NCI-H526 (cell line): ENCODE measurements at places on chromosomes 6 and 20.
A peak's percentile ranks its signal among the peaks of the same experiment; 100 is the strongest.

GRCh38 chr6:14804785-14805210, 441.1 kb upstream of the JARID2 start:
- DNase-seq, result no peak

DNA sequence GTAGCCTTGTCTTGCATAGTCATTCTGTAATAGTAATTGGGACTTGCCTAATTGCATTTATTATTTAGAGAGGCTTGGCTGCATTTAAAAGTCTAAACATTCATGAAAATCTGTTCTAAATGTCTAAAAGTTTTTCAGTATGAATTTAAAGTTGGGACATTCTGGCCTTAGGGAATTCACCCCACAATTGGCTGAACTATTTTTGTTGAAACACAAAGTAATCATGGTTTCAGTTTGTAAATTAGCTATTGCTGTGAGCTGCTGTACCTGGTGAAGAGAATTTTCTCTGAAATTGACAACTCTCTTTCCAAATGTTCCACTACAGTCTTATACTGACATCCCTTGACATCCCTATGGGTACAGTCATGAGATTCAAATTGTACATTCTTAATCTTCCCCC, 253.0 kb downstream of the FARS2 start:
- DNase-seq, result no peak

DNA sequence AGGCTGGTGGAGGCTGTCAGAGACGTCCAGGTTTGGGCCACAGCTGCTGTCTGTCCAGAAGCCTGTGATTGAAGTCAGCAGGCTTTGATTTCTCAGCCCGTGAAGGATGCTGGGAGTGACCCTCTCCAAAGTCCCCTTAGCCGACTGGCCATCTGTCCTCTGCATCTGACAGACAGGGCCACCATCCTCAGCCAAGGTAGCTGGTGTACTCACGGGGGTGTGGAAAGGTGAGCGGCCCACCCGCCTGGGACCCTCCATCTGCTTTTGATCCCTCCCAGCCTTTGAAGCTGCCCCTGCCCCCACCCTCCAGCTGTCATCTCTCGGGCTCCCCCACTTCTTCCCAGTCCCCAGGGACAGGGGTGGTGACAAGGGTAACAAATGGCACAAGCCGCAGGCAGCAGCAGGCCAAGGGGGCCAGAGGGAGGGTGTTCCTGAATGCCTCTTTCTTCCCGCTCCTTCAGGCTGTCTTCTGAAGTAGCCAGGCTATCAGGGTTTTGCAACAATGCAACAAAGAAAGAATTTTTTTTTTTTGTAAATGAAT, 84.4 kb downstream of the EYA2 start:
- DNase-seq, result no peak

- no peak for DNase-seq
These were observed 138.0 kb upstream of the EEF1E1 start for GRCh38 chr6:8240301-8240700.

DNA sequence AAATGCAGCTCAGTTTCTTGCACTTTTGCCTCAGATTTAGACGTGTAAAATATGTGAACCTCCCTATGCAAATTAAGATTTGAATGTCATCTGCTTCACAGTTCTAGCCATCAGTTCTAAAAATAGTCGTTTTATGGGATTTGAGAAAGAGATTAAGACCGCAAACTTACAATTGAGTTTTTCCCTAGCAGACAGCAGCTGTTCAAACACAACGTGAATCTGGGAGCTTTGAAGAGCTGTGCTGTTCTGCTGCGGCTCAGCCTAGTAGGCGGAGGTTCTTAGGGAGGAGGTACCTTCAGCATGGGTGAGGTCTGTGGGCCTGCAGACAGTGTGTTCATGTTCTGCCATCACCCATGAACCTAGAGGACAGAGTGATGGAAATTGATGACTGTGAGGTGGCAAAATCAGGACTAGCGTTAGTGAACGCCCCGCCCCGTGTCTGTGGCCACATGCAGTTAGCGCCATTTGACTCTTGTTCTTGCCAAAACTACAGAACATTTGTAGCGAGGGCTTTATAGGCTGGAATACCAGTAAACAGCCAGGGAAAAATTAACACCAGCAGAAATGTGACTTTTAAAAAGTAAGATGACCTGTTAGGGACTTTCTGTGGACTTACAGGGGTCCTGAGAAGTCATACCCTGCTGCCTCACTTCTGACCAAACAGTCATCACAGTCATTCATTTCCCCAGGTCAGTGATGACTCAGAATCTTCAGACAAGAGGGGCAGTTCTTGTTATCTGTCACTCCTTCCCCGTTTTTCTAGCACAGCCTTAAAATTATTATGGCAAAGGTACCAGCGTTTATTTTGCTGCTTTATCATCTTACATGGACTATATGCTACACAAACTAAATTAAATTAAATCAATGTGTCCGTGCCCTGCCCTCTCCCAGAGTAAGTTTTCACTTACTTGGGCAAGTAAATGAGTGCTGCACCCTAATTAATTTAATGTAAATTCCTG, 84.3 kb upstream of the TMEM181 start:
- peak; percentile 94 for DNase-seq

DNA sequence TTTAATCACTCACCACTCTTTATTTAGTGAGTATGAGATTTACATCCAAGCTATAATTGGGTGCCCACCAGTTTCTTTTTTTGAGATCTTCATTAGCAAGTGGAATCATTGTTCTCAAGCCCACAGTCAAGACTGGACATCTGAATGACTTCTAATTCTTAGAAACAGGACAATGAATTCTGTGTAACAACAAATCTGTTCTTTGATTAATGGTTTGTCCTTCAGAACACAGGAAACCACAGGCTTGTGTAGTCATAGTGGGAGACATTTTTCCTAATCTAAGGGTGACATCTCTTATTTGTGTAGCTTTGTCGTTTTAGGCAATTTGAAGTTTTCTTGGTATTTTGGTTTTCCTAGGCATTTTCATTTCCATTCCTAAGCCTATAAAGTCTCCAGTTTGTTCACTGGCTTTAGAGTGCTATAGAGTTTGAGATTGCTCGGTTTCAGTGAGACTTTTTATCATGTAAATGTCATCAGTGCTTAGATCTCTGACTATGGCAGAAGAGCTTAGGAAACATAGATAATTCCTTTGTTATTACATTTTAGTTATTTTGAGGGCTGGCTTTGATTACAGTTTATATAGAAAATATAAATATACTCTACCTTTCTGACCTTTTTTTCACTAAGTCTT, 903.9 kb upstream of the MAP3K7 start:
- no peak for DNase-seq

DNA sequence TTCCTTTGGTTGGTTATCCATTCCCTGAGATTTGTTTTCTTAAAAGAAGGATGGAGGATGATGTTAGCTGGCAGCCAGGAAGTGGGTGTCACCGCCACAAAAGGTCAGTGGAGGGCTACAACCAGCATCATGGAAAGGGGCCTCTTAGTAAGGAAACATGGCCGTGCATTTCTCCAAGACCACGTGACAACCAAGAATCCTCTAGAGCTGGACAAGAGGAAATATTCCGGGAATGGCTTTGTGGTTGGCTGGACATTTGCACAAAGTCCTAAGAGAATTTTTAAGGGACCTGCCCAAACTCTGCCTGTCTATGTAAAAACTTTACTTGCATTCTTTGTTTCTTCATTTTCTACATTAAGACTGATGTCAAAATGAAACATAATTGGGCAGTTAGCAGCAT, 399.9 kb upstream of the MARCKS start:
- DNase-seq, result no peak

DNA sequence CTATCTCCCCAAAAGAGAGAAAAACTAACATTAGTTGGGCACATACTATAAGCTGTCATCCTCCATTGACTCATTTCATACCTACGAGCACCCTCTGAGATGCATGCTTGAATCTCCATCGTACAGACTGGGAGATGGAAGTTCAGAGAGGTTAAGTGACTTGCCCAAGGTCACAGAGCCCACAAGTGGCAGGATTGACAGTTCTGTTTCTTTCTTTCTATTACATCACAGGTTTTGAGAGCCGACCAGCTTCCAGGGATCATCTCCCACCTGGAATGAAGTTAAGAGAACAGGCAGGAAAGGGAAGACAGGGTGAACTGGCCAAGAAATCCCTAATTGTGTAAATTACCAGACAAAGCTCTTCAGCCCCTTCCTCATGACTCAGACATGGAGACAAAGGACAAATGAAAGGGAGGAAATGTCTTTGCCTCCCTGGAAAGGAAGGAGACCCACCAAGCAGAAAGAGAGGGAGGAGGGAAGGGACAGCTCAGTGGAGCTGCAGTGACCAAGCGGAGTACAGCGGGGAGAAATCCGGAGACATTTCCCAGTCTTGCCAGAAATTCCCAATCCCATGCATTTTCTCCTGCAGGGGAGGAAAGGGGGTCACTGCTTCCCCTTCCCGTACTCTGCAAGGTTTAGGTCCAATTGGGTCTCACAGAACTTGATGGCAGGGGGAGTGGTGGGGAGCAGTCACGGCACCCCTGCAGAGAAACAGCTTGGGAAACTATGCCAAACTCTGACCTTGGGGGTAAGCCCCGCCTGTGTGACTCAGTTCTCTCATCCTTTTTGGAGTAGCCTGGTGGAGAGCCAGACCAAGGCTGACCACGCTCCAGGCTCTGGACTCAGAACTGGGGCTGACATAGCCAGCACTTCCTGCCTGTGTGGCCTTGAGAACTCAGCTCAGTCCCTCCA, 154.3 kb downstream of the ANKRD60 start:
- no peak for DNase-seq

DNA sequence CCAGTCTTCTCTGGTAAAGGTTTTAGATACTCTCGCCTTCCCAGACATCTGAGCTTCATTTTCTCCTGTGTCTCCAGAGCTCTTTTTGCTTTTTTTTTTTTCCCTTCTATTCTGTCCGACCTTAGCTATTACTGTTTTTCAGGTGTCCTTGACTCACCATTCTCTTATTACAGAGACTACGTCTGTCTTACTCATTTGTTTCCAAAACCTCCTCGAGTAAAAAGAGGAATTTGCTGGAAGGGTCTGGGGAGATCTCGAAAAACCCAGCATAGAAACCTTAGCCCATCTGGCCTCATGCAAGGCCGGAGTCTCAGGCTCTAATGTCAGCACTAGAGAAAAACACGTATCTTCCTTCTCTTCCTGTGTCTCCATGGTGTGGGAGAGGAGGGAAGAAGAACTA, 109.2 kb upstream of the CARMIL1 start:
- DNase-seq, result no peak

GRCh38 chr20:45857882-45858216, 435 bp downstream of the ZSWIM3 start:
- no peak for DNase-seq

DNA sequence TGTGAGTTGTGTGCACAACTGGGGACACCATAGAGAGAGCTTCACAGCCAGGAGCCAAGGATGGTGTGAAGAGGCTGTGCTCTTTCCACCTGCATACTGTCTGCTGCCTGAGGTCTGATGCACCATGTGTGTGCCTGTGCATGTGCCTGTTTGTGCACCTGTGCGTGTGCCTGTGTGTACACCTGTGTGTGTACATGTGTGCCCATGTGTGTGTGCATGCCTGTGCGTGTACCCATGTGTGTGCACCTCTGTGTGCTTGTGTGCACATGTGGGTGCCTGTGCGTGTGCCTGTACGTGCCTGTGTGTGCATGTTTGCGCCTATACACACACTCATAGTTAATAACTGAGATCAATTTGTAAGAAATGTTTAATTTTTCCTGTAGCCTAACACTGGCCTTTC, 51.3 kb downstream of the FAM120B start:
- DNase-seq, result no peak

- DNase-seq, result no peak
These were observed 137.8 kb downstream of the CEBPB start for GRCh38 chr20:50328222-50328979.

DNA sequence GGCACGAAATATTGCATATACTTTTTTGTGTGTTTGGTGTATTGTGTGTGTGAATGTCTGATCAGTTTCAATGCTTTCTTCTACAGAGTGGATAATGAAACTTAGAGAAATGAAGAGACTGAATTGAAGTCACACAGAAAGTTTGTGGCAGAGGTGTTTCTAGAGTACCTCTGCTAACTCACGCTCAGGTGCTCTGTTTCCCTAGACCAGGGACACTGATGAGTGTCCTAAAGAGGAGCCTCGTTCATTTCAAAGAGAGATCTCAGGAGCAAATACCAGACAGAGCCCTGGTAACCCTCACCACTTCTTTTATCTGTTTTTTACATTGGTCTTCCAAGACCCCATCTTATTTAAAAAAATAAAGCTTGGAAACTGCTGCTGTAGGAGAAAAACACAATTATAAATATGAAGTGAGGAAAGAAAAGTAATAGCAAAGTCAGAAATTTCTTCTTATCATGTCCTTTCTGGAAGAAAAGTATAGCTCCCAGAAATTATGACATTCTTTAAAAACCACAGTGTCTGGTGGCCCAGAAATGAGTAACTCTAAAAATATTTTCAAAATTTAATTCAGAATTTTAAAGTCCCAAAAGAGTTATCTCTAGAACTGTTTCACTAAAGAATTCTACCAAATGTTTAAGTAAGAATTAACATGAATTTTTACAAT, 720.6 kb downstream of the RFPL4B start:
- DNase-seq, result no peak

DNA sequence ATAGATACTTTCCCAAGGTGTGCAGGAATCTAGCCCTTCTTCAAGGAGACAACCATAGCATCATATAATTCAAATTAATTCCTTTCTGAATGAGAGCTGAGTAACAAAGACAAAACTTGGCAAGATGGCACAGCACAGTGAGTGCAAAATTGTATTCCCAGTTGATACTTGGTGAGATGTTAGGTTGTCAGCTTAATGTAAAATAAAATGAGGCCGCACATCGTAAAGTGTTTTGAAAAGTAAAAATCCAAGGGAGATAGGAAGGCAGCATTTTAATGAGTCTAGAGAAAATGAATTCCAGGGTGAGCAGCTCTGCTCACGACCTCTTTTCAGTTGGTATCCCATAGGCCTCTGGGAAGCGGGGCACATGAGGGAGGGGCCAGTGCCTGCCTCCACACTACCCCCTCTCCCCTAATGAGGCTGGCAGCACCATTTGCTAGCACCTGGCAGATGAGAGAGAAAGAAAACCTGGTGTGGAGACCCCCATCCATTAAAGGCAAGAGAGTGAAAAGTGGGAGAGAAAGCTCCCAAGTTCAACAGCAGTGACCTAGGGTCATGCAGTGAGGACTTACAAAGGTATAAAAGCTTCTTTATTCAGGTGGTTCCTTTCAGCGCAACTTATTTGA, 158.4 kb downstream of the BTBD9 start:
- no peak for DNase-seq

- no peak for DNase-seq
These were observed 8.4 kb downstream of the SLC35D3 start for GRCh38 chr6:136930528-136930927.

- DNase-seq, result no peak
These were observed 20.1 kb downstream of the C6orf163 start for GRCh38 chr6:87364602-87365252.

DNA sequence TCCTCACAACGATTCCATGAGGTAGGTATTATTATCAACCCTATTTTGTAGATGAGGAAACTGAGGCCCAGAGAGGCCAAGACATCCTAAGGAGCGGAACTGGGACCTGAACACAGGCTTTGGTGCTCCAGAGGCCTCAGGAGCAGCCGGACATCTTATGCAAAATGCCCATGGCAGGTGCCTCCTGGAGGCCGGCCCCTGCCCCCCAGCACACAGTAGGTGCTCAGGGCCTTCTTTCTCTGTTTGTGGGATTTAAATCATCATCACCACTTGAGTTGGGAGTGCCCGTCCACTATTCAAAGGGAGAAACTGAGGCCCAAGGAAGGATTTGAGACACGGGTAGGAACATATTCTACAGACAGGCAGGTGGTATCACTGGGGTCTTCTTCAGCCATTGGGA, 41.2 kb downstream of the CEBPB start:
- DNase-seq, result no peak
